C1 segment of cervical spinal cord (tissue), 14 donors: ENCODE measurements at places on chromosomes 13 and 19.

DNA sequence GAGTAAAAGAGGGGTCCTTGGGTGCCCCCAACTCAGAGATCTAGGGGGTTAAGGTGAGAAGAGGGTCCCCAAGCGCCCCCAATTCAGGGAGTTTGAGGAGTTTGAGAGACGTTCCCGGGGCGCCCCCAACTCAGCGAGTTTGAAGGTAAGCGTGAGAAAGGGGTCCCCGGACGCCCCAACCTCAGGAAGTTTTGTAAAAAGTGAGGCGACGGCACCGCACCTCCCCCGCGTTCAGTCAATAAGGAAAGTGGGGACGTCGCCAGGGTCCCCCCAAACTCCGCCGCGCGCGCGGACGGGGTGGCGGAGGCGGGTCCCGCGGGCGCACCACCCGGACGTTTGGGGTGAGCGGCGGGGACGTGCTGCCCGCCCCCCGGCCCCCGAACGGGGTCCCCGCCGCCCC is 353 bp downstream of the RFX2 start:
- DNase-seq: no peak

GRCh38 chr19:39031368-39032062 is 834 bp downstream of the FBXO27 start:
- DNase-seq: peak; percentile 69

DNA sequence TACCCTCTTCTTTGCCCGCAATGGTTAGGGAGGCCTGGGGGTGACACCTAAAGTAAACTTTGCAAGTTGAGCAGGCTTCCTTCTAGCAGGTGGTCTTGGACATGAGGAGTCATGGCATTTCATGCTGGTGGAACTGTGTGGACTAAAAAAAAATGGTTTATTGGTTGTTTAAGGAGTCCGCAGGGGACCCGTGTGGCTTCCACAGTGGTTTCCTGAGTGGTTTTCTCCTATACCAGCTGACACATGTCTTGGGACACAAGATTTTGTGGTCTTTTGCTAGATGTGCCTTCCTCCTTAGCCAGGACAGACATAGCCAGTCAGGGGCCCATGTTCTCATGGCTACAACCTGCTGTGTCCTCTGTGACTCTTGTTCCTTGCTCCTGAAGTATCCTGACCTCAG is 1.5 kb downstream of the ZNF543 start:
- DNase-seq: no peak

- no peak for DNase-seq
These were observed 2.5 kb downstream of the NAPA start for GRCh38 chr19:47512183-47512947.

DNA sequence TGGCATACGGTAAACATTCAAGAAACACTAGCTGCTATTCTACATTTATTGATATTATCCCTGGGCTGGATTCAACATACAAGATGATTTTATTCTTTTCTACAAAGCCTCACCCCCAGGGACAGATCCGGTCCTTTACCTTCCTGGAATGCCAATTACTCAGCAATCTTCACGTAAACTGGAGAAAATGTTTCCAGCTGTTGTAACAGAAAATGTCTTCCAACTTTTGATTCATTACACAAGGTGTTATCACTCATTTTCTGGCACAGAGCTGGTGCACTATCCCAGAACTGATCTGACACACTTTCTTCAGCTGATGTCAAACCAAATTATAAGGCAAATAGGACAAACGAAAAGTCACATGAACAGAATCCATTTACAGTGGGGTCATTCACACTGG is 33.1 kb downstream of the DCLK1 start:
- no peak for DNase-seq

GRCh38 chr13:75153386-75153785 is 328.6 kb downstream of the TBC1D4 start:
- DNase-seq: no peak

DNA sequence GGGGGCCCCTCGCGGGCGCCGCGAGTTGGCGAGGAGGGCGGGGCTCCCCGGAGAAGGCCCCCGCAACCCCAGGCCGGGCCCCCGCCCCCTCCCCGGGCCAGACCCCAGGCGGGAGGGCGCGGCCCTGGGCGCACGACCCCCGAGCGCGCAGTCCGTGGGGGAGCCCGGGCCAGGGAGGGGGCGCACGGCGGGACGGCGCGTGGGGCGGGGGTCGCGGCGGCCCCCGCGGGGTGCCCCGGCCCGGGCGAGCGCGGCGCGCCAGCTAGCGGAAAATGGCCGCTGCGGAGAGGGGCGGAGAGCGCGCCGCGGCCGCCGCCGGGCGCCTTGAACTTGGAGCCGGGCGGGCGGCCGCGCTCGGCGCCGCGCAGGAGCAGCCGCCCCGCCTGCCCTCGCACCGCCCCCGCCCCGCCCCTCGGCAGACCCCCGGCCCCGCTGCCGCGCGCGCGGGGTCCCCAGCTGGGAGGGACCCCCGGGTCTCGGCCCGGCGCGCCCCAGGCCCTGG is 6.4 kb upstream of the NFIC start:
- DNase-seq: no peak

GRCh38 chr19:19866611-19867248 is 1.0 kb downstream of the ZNF253 start:
- peak; percentile 46 for DNase-seq

DNA sequence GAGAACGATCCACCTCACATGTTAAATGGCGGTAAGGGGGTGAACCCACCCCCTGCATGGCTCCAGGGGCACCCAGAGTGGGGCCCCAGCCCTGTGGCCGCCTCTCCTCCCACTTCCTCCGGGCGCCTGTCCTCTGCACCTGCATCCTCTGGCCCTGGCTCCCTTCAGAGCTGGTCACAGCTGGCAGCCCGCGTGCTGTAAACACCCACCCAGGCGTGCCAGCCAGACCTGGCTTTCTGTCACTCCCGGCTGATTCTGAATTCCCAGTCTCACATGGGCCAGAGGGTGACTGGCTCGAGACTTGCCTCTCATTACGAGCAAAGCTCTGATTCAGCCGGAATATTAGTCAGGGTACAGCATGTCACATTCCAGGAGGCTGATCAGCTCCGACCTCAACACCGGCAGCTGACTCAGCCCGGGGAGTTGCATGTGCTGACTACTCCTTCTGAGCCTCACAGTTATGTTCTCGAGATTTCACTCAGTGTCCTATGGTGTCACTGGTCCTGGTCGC is 75.1 kb downstream of the GNG7 start:
- DNase-seq: peak; percentile 24

DNA sequence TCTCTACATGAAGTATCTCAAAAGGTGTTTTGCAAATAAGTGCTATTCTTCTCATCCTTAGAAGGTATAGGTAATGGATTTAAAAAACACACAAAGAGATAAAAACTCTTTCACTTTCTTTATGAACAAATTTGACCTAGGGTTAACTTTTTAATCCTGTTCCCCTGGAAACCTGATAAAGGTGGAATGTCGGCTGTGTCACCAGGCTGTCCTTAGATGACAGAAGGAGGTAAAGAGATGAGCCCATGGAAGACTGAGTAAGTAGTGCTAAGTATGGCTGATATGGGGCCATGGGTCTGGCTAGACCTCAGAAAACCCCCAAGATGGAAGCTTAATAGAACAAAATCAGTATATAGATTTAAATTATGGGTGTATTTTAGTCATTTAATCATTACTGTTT is 153.8 kb upstream of the LSM14A start:
- DNase-seq: no peak

- no peak for DNase-seq
These were observed 175.7 kb downstream of the KDM4B start for GRCh38 chr19:5144545-5145179.

- no peak for DNase-seq
These were observed 169.3 kb downstream of the LHFPL6 start for GRCh38 chr13:39433651-39434050.

- DNase-seq: no peak
These were observed 418.4 kb downstream of the EFNB2 start for GRCh38 chr13:106117035-106117434.

- no peak for DNase-seq
These were observed 715.7 kb downstream of the DIAPH3 start for GRCh38 chr13:59447846-59448620.

DNA sequence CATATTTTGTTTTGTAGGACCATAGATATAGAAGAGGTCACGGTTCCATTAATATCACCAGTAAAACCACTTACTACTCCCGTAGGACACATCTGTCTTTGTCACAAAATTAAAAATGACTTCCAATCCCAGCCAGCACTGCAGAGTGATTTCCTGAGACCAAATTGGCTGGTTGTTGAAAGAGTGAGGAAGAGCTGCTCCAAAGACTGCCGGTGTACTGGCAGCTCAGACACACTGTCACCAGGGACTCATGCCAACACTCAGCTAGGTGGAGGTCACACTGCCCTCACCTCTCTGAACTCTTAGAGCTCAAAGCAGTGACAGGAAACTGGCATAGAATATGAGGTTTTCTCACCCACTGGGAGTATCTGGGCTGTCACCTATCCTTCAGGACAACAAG is 52.1 kb downstream of the FLT1 start:
- no peak for DNase-seq

DNA sequence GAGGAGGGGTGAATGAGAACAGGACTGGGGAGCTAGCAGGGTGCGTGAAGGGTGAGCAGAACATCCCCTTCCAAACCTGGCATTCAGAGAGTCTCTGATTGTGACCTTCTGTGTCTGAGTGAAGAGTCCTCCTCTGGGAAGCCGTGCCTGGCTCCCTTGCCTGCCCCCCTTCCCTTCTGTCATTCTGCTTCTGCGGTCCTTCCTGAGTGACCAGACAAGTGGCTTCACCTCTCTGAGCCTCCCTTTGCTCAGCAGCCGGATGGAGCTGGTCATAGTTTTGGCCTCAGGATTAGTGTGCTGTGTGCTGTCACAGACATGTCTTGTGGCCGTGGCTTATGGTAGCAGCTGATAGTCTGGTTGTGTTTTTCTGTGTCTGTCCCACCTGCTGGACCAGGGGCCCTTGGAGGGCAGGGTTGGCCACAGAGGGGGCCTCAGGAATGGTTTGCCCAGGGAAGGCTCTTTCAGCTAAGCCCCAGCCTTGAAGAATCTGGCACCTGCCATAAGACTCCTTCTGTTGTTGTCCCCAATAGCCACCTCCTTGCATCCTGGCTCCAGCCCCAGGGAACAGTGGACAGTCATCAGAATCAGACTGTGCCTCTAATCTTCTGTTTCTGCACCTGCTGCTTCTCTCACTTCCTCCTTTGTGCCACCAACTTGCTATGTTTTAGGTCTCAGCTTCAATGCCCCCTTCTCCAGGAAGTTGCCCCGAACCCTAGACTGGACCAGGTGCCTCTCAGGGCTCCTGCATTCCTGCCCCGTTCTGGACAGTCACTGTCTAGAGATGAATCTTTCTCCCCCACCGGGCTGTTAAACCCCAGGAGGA is 5.9 kb downstream of the CLPTM1 start:
- DNase-seq: no peak

GRCh38 chr13:20526664-20527063 is 1.0 kb upstream of the CRYL1 start:
- no peak for DNase-seq

DNA sequence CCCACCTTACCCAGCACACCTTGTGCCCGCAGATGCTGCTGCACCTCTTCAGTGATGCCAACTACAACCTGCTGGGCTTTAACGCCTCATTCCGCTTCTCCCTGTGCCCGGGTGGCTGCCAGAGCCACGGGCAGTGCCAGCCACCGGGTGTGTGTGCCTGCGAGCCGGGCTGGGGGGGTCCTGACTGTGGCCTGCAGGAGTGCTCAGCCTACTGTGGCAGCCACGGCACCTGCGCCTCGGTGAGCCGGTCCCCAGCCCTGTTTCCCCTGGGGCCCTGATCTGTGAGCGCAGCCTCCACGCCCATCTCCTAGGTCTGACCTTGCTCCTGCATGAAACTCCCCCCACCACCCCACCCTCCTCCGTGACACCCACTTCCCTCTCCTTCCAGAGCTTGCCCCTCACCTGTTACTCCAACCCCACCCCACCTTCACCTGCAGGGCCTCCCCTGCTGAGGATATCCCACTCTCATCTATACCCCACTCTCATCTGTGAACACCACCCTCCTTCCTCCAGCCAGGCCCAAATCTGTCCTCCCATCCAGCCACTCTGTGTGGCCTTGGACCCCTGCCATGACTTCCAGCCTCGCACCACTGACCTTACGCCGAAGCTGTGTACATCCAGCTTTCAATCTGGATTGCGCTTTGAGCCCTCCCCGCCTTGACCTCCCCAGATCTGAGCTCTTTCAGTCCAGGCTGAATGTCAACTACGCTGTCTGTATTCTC is 8.7 kb downstream of the MEGF8 start:
- no peak for DNase-seq

DNA sequence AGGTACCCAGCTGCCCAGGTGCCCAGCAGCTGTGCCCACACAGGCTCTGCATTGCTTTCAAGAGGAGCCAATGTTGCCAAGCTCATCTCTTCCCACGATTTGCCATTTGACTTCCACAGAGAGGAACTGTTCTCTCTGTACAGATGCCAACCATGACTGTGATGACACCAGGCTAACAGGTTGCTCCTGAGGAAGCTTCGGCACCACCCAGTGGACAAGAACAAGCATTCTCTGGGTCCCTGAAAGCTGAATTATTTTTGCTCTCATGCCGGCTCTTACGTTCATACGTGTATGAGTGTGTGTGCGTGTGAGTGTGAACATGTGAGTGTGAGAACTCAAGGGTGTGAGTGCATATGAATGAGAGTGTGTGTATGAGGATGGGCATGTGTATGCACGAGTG is 535.2 kb downstream of the LIG4 start:
- no peak for DNase-seq

DNA sequence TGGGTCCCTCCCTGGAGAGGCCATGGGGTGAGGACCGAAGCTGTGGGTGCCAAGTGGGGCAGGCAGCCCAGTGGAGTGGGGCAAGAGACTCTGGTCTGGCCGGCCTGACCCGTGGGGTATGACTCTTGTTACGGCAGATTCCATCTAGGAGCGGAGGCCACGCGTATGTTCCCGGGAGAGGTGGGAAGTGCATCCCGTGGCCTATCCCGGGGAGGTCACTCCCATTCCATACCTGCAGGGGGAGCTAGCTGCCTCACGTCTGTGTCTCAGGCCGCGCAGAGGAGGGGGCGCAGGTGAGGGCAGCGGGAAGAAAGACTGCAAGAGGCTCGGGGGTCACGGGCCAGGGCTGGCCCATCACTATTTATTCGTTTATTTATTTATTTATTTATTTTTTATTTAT is 4.9 kb downstream of the CSNK1G2 start:
- no peak for DNase-seq
